ENCODE measurements at places on chromosomes 13 and 19. TPM values are rescaled to one million over a fixed set of nuclear protein-coding genes. Genes with fewer than 3 reads are reported as not detected.

GRCh38 chr19:34793565-34793964 lies 20.6 kb upstream of the ZNF599 start:
- no peaks in the 10 kb centered on the region for H3K4me1 ChIP-seq
- no peak overlapping the region for H3K27ac ChIP-seq
- no peak for DNase-seq
- H3K4me3 ChIP-seq: no peak overlapping the region
- no peaks in the 10 kb centered on the region for H3K27me3 ChIP-seq
- no peaks in the 10 kb centered on the region for H3K36me3 ChIP-seq

- H3K4me3 ChIP-seq: no peak overlapping the region
- no peaks in the 10 kb centered on the region for H3K36me3 ChIP-seq
- H3K27ac ChIP-seq: no peak overlapping the region
- DNase-seq: no peak
These were observed 16.7 kb upstream of the CRTC1 start for GRCh38 chr19:18666784-18667183.

DNA sequence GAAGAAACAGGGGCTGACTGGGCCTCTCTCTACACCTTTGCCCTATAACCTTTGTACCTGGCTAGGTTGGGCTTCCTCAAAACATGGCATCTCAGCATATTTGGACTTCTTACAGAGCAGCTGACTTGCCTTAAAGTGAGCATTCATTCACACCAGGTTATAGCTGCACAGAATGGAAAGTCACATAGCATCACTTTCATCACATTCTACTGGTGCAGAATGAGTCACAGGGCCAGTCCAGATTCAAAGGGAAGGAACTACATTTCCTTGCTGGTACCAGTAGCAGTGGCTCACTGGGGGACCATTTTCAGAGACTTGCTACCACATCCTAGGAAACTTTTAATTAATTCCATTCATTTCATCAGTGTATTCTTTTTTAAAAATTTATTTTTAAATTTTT lies 20.3 kb upstream of the TPTE2 start:
- no peaks in the 10 kb centered on the region for H3K36me3 ChIP-seq
- no peak overlapping the region for H3K27ac ChIP-seq
- H3K4me3 ChIP-seq: no peak overlapping the region

- no peaks in the 10 kb centered on the region for H3K36me3 ChIP-seq
- H3K27me3 ChIP-seq: peaks cover 22% of the 10 kb centered on the region
- peaks cover 11% of the 10 kb centered on the region for H3K4me1 ChIP-seq
- DNase-seq: no peak
- no peak overlapping the region for H3K27ac ChIP-seq
These were observed 3.8 kb downstream of the ATP12A start for GRCh38 chr13:24683838-24684599.

The ACER1 gene
- not detected for total RNA-seq

DNA sequence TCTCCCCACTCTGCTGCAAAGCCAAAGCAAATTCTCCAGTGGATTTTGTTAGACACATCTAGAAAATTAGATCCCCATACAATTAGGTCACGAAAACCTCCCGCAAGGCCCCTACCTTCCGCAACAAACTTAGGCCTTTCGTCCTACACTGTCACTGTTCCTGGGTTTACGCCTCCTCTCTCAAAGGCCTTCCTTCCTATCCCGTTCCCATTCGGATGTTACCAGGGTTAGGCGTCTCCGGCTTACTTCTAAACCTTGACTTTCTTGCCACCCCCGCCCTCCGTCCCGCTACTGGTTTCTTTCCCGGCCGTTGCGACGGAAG lies 754 bp downstream of the RNF6 start:
- H3K4me1 ChIP-seq: no peaks in the 10 kb centered on the region
- no peak for DNase-seq
- H3K27ac ChIP-seq: peak overlapping the region; percentile 91
- H3K36me3 ChIP-seq: peaks cover 16% of the 10 kb centered on the region

The NEK5 gene
- total RNA-seq: 0.27 TPM

All from H1 (cell line).